ENCODE measurements at places on chromosomes 13 and 19.

GRCh38 chr13:48315969-48316650, 12.6 kb downstream of the RB1 start:
- DNase-seq: no peak

- DNase-seq: no peak
Observed at GRCh38 chr13:26660185-26660584, 100.4 kb downstream of the GPR12 start.

DNA sequence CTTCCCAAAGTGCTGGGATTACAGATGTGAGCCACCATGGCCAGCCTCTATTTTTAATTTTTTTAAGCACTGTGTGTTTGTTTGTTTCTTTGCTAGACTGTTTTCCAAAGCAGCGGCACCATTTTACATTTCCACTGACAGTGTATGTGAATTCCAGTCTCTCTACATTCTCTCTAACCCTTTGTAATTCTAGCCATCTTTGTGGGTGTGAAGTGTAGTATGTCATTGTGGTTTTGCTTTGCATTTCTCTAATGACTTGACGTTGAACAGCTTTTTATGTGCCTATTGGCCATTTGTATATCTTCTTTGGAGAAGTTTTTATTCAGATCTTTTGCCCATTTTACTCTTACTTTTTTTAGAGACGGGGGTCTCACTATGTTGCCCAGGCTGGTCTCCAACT, 11.6 kb downstream of the PNPLA6 start:
- no peak for DNase-seq

GRCh38 chr13:66212511-66212910, 1017.6 kb downstream of the PCDH9 start:
- no peak for DNase-seq

GRCh38 chr19:1097810-1098176, 2.6 kb upstream of the POLR2E start:
- no peak for DNase-seq

GRCh38 chr13:110416131-110417025, 109.3 kb downstream of the COL4A2 start:
- no peak for DNase-seq

DNA sequence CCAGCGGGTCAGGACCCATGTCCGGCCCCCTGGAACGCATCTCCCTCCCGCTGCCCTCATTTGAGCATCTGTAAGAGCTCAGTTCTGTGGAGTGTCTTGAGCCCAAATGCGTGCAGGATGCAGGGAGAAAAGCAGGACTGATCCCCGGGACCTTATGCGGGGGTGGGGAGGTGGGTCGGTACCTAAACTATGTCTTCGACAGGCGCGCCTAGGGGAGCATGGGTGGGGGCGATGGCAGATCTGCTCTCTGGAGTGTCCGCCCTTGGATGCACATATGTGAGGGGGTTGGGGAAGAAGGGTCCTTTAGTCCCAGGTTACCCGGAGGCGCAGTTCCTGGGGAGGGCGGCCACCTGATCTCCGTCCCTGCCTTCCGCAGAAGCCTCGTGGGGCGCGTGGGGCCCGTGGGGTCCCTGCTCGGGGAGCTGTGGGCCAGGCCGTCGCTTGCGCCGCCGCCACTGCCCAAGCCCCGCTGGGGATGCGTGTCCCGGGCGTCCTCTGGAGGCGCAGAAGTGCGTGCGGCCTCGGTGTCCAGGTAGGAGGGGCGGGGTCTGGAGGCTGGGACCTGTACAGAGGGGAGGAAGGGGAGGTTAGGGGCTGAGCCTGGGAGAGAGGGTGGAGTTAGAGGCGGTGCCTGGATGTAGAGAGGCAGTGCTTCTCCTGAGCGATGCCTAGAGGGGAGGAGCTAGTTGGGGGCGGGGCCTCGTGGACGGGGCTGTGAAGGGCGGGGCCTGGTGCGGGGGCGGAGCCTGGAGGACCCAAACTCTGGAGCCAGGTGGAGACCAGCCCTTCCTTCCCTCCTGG, 2.9 kb downstream of the CILP2 start:
- no peak for DNase-seq

- DNase-seq: no peak
Observed at GRCh38 chr19:9968820-9969687, 32.7 kb upstream of the OLFM2 start.

- DNase-seq: no peak
Observed at GRCh38 chr19:57363688-57364181, 384 bp downstream of the TRAPPC2B start.

DNA sequence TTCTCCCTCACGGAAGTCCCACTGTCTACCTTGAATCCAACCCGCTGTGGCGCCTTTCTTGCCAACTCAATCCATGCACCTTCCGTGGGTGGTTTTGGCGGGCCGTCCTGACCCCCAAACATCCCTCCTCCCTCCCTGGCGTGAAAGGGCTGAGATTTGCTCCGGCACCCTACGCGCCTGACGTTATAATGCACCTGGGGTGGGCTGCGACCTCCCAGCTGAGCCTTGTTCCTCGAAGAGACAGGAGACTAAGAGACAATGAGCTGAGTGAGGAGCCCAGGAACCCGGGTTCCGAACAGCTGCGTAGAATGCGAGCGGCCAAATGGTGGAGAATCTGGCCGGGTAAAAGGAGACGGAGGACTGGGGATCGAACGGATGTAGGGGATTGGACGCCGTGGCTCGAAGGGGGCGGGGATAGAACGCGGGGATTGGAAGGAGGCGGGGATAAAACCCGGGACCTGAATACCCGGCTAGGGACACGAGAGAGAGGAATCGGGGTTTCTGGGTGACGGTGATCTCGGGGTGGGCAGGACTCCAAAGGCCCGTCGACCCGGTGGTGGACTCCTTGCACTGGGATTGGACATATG, at the start of gene CPT1C:
Gene CPT1C, plus strand, starts transcription at position 461 of the 587 bp plus-strand sequence. CDS start 1,137 bp downstream, outside the sequence.
- no peak for DNase-seq

DNA sequence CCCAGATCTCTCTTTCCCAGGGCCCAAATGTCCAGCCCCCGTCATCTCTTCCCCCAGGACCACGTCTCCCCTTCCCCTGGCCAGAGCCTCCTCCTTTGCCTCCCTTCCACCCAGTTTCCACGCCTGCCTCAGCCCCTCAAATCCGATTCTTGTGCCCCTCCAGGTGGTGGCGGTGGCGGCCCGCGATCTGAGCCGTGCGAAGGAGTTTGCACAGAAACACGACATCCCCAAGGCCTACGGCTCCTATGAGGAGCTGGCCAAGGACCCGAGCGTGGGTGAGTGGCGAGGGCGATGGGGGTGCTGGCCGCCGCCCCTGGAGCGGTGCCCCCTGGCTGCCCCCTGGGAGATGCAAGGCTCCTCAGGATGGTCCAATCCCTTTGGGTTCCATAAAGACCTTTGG, 1.3 kb downstream of the DHDH start:
- DNase-seq: no peak

GRCh38 chr13:50334944-50335343, 319.7 kb downstream of the KCNRG start:
- DNase-seq: no peak

DNA sequence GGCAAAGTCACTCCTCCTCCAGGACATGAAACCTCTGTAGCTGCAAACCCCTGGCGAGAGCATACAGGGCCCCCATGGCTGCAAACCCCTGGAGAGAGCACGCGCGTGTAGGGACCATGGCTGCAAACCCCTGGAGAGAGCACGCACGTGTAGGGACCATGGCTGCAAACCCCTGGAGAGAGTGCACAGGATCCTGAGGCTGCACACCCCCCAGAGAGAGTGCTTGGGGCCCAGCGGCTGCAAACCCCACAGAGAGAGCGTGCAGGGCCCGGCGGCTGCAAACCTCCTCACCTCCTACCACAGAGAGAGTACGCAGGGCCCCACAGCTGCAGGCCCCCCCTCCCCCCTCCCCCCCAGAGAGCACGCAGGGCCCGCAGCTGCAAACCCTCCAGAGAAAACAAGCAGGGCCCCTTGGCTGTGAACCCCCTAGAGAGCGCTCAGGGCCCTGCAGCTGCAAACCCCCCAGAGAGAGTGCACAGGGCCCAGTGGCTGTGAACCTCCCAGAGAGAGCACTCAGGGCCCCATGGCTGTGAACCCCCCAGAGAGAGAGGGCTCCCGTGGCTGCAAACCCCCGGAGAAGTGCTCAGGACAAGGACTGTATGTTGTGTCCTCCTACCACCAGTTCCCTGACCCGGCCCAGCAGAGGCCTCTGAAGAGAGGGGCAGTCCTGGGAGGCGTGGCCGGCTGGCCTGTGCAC, 7.3 kb downstream of the ADPRHL1 start:
- no peak for DNase-seq

DNA sequence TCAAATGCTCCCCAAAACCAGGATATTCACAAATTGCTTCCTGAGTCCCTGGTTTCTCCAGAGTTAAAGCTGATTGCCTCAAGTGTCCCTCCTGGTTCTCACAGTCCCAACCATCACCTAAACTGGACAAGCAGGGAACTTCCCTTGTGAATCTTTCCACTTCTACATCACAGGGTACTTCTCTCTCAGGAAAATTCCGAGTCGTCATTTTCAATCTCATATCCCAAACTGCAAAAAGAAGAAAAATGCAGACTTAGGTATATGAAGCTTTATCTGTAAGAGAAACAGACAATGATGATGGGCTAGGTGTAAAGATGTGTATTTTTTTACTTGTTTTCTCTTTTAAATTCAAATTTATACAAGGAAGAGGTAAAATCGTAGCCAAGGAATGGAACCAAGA, 21.3 kb downstream of the ZNF329 start:
- DNase-seq: no peak

- DNase-seq: no peak
Observed at GRCh38 chr13:97434397-97435201, 630 bp downstream of the RAP2A start.

GRCh38 chr13:68173111-68173510, 943.0 kb upstream of the PCDH9 start:
- DNase-seq: no peak

DNA sequence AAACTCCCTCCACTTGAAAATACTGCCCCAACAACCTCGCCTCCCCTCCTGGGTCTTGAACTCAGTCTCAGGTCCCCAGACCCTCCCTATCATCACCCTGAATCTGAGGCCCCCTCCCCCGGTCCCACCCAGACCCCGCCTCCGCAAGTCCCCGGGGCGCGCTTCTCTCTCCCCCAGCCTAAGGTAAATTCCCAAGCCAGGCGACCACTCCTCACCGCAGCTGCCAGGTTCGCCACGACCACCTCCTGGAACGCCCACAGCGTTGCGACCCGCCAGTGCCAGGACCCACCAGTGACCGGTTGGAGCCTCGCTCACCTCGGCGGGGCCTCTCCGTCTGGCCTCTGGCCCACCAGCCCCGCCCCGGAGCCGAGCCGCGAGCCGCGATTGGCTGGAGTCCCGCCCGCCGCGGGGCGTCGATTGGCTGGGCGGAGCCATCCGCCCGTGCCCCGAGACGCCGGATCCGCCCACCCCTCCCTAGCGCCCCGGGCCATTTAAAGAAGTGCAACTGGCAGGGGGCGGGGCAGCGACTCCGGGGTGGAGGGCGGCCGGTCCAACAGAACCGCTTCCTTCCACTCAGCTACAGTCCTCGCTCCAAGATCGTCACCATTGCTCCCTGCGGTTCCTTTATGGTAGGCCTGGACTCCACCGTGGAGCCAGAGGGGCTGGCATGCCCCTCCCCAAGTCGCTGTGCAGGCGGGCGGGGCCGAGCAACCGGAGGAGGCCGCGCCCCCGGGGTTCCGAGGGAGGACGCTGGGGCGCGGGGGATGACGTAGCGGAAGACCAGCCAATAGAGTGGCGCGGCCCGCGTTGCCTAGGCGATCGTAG, at the start of gene SERTAD3:
Gene SERTAD3, minus strand, starts transcription at position 336 of the 825 bp plus-strand sequence. CDS start 2,255 bp downstream, outside the sequence.
- DNase-seq: peak; percentile 99

DNA sequence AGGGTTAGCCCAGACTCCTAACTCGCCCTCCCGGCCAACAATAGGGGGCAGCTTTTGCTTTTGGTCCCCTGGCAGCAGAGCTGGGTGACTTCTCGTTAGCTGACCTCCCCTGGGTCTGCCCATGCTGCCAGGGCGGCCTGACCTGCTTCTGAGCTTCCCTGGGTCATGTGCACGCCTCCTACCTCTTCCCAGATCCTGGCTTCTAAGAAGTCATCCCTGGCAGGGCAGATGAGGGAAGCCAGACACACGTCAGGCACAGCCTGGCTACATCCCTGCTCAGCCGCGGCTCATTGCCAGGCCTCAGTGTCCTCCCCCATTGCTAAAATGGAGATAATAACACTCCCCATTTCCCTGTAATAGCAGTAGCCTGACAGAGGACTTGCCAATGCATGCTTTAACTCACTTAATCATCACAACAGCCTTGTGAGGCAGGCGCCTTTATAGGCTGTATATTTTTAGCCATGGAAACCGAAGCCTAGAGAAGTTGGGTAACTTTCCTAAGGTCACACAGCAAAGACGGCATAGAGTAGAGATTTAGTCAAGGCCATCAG, 2.1 kb downstream of the KCNK6 start:
- DNase-seq: no peak

DNA sequence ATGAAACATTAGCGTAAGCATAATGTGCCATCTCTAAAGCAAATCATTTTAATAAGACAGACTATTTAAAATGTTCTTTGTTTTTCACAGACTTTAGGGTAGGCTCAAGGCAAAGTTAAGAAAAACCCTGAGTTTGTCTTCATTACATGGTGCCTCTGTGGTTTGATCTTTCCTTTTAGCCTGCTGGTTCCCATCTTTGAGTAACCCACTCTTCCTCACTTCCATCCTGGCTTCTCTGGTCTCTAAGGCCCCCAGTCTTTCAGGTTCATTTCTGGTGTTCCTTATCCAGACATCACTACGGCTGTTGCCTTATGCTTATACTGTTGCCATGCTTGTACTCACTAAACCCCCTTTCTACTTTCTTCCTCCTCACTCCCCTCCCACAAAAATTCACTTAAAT, 38.4 kb downstream of the DACH1 start:
- no peak for DNase-seq

DNA sequence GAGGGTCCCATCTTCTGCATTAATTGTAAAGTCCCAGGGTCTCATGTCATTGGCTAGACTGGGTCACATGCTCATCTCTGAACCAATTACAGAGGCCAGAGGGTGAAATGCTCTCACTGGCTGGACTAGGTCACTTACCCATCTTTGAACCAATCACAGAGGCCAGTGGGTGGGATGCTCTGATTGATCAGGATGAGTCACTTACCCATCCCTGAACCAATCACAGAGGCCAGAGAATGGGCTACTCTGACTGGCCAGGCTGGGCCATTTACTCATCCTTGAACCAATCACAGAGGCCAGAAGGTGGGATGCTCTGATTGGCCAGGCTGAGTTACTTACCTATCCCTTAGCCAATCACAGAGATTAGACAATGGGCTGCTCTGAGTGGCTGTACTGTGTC, 5.3 kb downstream of the MISP start:
- DNase-seq: no peak

- DNase-seq: no peak
Observed at GRCh38 chr19:16888629-16889365, at the start of gene F2RL3. TSS of gene F2RL3 (plus strand) at chr19:16888999. CDS start at chr19:16889190, 191 bp downstream.

Measured in cortex of kidney (tissue), 1 donor.